WTC11 (cell line): ENCODE measurements at places on chromosomes 1 and 21. TPM values are rescaled to one million over a fixed set of nuclear protein-coding genes. Genes with fewer than 3 reads are reported as not detected.

Gene KISS1
- 0.35 to 1.2 TPM (median 0.66 TPM) in 3 replicates for total RNA-seq

GRCh38 chr1:29500651-29501050 lies 264.3 kb downstream of the PTPRU start:
- no peak for DNase-seq

DNA sequence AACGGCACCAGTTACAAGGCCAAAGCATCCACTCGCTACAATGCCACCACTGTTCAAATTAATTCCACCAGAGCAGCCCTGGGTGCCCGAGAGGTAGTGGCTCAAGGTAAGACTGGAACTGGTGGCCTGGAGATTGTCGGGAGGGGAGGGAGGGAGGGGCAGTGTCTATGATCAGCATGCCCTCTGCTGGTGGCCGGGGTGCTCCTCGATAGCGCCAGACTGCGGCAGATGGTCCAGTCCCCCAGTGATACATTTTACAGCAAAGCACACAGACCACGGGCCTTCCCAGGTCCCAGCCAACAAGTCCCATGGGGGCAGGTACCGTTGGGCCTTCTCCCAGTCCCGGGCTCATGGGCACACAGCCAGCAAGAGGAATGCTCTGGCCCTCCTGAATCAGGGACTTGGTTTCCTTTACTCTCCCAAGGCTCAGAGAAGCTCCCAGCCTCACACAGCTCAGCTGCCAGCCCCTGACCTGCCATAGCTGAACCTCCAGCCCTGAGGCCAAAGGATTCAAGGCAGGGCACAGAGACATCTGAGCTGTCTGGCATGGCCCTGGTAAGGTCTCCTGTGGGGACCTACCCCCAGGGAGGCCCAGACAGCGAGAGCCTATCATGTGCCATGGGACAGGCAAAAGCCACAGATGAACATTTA lies 15.3 kb downstream of the ACOT7 start:
- DNase-seq = peak; percentile 60

Gene KIRREL1
- total RNA-seq = 32.8 to 42.4 TPM (median 32.9 TPM) in 3 replicates

DNA sequence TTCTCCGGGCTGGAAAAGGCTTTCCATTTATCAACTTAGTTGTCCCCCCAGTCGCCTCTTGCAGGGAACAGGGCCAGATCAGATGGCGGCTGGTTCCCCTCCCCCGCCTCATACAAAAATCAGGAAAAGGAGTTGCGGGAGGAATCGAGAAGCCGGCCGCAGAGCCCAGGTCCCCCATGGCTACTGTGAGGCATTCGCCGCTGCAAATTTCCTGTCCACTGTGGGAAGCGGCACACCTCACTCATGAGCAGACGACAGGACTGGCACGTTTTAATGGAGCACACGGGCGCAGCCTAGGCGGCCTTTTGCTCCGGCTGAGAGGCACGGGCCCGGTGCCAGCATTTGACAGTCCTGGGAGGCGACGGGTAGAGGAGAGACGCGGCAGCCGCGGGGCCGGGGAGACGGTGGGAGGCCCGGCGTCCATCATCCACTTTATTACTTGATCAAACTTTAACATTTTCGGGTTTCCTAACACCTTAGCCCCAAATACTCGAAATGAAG lies 1.1 kb downstream of the GNG4 start:
- DNase-seq = no peak

Gene NOTCH2
- total RNA-seq = 55.9 to 62.1 TPM (median 60.9 TPM) in 3 replicates

GRCh38 chr1:70667494-70668170 lies 256.6 kb downstream of the CTH start:
- DNase-seq = no peak

- DNase-seq = no peak
Measured at GRCh38 chr1:235052067-235053008, 76.3 kb downstream of the TOMM20 start.

DNA sequence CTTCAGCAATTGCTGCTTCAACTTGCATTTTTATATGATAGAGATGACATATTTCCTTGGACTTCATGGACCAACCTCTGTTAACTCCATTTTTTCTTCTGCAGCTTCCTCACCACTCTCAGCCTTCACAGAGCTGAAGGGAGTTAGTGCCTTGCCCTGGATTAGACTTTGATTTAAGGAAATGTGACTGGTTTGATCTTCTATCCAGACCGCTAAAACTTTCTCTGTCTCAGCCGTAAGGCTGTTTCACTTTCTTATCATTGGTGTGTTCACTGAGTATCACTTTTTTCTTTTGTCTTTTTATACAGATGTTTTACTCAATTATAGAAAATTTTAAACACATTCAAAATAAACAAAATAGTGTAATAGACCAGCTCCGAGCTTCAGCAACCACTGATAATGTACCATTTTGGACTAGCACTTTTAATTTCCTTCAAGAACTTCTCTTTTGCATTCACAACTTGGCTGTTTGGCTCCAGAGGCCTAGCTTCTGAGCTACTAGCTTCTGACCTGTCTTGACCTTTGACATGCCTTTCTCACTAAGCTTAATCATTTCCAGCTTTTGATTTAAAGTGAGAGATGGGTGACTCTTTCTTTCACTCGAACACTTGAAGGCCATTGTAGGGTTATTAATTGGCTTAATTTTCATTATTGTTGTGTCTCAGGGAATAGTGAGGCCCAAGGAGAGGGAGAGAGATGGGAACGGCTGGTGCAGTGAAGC lies 9.3 kb downstream of the NEK7 start:
- no peak for DNase-seq

DNA sequence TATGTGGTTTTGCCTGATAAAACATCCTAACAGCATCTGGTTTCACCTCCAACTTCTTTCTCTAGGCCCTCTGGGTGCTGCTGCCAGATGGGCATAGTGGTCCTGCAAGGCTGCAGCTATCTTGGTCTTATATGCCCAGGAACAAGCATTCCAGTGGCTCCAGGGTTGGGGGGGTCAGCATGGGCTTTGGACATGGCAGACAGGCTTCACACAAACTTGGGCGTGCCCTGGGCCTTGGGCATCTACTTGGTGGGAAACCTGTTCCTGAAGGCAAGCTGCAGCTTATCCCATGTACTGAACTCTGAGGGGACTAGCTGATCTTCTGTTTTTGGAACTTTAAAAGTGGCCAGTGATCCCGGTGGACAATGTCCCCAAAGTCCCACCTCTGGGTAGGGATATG lies 54.9 kb upstream of the ZNF678 start:
- DNase-seq = no peak

GRCh38 chr1:16064536-16065268 lies 8.7 kb downstream of the FAM131C start:
- DNase-seq = no peak

Gene RHEX
- not detected in 3 replicates for total RNA-seq

Gene MACF1
- total RNA-seq = 214 to 327 TPM (median 222 TPM) in 3 replicates

DNA sequence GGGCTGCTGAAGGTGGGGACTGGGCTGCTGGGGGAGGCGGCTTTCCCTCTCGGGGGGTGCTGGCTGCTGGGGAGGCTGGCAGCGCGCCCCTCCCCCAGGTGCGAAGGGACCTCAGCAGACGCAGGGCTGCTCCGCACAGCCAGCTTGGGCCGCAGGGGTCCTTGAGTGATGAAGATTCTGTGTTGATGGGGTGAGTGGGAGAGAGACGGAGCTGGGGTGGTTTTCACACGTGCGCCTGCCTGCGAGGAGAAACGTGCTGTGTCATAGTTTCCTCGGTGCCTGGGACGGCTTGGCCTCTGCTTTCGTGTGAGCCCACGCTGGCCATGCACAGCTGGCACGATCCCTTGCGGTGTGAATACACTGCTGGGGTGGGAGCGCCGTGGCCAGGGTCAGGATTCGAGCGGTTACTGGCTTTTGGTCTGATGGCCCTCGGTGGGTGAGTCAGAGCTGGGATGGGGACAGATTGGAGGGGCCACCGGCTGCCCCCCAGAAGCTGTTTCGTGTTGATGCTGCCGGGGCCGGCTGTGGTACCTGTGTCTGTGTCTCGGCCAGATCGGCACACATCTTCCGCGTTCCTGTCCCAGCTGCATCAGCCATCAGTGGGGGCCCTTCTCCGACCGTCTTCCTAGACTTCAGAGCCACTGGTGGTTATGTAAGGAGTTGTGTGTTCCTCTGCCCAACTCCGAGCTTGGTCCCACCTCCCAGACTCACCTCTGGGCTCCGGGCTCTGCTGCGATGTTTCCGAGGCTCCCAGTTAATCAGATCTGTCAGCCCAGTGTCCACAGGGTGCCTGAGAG lies 24.9 kb downstream of the PRKCZ start:
- DNase-seq = no peak

GRCh38 chr1:36542024-36542961 lies 59.6 kb upstream of the CSF3R start:
- no peak for DNase-seq

GRCh38 chr1:217214551-217214950 lies 416.3 kb downstream of the GPATCH2 start:
- no peak for DNase-seq

- DNase-seq = peak; percentile 84
Measured at GRCh38 chr1:82775406-82776000, 974.8 kb downstream of the ADGRL2 start.

DNA sequence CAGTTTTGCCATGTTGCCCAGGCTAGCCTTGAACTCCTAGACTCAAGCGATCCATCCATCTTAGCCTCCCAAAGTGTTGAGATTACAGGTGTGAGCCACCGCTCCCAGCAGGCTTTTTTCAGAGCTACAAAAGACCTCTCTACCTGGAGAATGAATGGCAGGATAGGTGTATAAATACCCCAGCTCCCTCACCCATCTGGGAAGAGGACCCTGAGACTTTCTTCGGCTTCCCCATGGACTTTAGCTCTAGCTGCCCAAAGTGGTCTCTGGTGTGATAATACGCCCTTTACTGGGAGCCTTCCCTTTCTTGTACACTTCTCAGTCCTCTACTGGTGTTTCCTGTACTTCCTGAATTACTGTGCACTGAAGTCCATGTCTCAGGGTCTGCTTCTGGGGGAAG lies 60.6 kb downstream of the PTP4A2 start:
- DNase-seq = no peak

- peak; percentile 69 for DNase-seq
Measured at GRCh38 chr21:42818328-42818749, 61.0 kb downstream of the WDR4 start.

GRCh38 chr1:41315871-41316270 lies 45.4 kb upstream of the FOXO6 start:
- DNase-seq = no peak

GRCh38 chr1:71689635-71690034 lies 592.7 kb downstream of the NEGR1 start:
- DNase-seq = no peak

Gene KRTAP21-1
- not detected in 3 replicates for total RNA-seq

GRCh38 chr1:165795894-165796293 lies 27.2 kb upstream of the TMCO1 start:
- DNase-seq = no peak

Gene SYT14
- total RNA-seq = 10.6 to 12.0 TPM (median 10.9 TPM) in 3 replicates

Gene LRRC39
- 0.25 to 0.46 TPM (median 0.27 TPM) in 3 replicates for total RNA-seq

DNA sequence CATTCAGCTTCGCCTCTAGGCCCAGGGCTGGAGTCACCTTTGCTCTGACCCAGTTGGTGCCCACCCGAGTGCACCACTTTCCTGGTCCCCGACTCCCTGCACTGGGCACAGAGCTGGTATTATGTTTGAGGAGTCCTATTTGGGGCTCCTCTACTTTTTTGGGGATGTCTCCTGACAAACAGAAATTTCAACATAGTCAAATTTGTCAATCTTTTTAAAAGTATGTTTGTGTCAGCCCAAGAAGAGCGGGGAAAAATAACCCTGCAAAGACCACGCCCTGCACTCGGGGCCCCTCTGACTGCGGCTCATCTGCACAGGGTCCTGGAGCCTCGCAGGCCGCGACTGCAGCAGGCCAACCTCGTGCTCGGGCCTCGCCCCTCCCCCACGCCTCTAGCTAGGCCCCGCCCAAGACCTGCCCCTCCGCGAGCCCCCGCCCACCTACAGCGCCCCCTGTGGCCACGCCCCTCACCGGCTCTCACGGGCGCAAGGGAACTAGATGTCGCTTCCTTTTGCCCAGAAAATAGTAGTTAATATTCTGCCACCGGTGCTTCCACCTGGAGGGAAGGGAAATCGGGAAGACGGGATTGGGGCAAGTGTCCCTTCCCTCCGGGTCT lies 11.4 kb downstream of the FAM229A start:
- DNase-seq = peak; percentile 84

DNA sequence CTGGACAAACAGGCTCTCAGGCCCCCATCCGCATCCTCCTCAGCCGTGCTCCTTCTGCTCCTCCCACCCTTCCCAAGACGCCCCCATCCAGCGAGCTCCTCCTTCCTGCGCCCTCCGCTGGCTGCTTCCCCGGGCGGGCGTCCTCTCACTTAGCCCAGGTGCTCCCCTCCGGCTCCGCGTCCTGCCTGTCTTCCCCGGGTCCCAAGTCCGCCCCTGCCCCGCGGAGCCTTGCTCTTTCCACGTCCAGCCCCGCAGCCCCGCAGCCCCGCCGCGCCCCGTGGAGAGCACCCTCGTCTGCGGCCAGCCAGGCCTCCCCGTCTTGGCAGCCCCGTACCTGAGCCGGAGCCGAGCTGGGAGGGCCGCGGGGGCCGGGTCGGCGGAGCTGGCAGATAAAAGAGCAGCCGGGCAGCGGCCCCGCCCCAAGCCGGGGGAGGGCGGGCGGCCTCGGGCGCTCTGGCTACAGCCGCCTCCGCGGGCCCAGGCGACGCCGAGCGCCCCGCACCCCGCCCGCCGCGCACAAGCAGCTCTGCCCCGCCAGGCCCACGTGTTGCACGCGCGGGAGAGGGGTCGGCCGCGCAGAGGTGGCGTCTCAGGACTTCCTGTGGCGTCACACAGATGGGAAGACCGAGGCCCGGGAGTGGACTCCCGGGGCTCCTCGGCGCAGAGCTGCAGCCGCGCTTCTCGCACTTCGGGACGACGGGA lies at the start of gene PAQR7:
Gene PAQR7 (minus strand): TSS at position 555 of the 702 bp plus-strand sequence. CDS start 11,869 bp downstream, outside the sequence.
- peak; percentile 80 for DNase-seq

GRCh38 chr1:159483501-159483900 lies 44.0 kb downstream of the OR10J1 start:
- no peak for DNase-seq

- no peak for DNase-seq
Measured at GRCh38 chr1:7371926-7372325, 399.2 kb upstream of the VAMP3 start.

DNA sequence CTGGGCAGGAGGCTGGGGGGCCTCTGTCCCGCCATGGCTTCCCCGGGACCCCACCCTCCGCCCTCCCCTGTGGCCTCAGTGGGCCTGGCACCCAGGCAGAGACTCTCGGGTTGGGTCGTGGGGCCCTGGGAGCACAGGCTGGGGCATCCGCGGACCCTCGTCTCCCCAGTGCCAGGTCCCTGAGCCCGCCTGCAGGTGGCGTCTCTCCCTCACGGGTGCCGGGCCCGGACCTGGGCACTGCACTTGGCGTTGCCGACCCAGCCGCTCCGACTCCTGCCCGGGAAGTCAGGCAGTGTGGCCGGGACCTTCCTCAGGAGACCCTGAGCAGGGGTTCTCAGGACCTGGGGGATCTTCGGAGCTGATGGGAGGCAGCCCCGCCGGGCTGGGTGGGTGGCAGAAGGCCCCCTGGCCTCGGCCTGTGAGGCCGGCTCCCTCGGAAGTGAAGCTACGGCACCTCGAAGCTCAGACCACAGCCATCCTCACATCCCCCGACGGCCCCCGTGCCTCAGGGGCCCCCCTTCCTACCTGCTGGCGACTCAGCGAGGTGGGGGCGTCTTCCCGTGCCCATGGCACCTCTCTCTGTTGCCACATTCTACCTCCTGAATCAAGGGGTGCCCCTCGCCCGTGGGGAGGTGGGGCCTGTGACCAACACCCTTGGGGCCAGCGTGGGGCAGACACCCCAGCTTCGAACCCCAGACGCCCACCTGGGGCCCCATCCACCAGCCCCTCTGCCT lies 6.4 kb upstream of the C1orf159 start:
- peak; percentile 89 for DNase-seq

GRCh38 chr1:109901524-109902145 lies 9.0 kb upstream of the CSF1 start:
- no peak for DNase-seq

GRCh38 chr1:175409938-175410337 lies 217.4 kb upstream of the KIAA0040 start:
- no peak for DNase-seq

GRCh38 chr1:54277451-54278341 lies 77.7 kb downstream of the MRPL37 start:
- DNase-seq = no peak
